ENCODE measurements at places on chromosomes 1 and 21.

DNA sequence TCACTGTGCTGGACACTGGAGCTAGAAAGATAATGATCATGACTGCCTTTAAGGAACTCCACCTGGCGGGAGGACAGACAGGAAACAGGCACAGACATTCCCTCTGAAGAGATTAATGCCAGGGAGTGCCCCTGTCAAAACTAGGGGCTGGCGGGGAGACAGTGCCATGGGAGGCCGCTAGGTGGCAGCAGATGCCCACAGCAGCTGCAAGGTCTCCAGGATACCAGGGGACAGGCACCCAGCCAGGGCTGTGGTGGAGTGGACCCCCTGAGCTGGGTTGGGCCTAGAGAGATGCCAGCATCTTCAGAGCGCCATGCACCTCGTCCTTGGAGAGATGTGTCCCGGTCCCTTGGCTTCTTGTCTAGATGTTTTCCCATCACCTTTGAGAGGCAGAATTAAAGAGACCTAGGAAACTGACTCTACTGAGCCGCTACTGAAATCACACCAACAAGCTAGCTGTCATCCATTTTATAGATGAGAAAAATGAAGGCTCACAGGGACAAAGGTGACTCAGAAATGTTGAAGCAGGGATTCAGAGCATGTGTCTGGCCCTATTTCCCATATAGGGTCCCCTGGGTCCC lies 3.6 kb downstream of the REN start:
- DNase-seq: peak; percentile 53

DNA sequence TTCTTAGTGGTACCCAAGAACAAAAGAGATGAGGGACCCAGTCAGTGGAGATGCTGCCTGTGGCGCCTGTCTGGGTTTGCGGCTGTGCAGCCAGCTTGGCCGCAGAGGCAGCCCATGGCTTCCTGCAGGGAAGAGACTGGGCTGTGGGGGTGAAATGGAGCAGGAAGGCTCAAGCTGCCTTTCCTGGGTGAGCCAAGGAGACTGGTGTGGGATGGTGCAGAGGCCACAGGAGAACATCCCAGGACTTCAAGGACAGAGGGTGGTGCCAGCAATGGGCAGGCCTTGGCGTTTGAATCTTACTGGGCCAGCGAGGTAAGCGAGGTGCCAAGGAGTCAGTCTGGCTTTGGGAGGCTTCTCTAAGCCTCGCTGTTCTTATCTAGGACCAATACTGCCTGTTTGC lies 26.4 kb downstream of the KCNA10 start:
- DNase-seq: no peak

GRCh38 chr21:37370152-37371040 lies 3.8 kb downstream of the DYRK1A start:
- peak; percentile 53 for DNase-seq

DNA sequence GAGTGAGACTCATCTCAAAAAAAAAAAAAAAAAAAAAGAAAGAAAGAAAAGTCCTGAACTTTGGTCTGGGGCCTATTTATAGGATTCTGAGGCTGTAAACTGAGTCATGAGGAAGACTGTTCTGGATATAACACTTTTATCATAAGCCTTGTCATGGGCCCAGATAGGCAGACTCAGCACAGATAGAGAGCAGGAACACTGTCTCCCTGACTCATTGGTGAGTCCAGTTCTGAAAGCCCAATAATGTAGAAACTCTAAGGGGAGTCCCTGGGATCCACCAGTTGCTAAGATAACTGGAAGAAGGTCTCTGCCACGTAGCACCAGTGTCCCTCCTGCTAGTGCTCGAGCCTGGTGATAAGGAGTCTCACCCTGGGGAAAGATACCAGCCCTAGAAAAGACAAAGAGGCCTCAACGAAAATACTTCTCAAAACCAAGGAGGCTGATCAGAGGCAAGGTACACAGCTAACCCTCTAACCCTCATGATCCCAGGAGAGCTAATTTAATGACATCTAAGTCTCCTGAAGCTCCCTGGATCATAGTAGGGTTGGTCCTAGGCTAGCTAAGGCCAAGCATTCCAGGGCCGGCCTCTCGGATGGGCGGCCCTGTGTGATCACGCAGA lies 43.5 kb downstream of the LPAR3 start:
- no peak for DNase-seq

DNA sequence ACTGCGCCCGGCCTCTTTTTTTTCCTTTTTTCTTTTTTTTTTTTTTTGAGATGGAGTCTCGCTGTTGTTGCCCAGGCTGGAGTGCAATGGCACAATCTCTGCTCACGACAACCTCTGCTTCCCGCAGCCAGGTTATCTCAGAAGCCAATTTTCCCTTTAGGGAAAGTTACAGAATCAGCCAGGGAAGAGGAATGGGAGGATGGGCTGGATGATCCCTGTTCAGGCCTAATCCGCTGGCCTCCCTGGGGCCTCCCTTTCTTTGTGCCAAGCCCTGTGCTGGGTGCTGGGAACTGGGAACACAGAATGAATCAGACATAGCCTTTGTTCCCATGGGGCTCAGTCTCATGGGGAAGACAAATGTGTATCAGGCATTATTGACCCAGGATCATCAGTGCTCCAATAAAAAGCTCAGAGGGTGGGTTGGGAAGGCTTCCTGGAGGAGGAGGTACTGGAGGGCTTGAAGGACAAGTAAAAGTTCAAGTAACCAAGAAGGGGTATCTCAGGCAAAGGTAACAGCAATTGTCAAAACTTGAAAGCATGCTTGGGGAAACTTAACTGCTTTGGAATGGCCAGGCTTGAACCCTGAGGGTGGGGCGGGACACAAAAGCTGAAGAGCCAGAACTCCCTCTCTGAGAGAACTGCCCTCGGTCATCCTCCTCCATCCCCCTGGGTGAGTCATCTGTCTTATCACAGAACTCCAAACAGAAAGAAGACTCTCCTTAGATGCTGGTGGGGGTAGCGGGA lies 14.3 kb downstream of the ECHDC2 start:
- DNase-seq: no peak

DNA sequence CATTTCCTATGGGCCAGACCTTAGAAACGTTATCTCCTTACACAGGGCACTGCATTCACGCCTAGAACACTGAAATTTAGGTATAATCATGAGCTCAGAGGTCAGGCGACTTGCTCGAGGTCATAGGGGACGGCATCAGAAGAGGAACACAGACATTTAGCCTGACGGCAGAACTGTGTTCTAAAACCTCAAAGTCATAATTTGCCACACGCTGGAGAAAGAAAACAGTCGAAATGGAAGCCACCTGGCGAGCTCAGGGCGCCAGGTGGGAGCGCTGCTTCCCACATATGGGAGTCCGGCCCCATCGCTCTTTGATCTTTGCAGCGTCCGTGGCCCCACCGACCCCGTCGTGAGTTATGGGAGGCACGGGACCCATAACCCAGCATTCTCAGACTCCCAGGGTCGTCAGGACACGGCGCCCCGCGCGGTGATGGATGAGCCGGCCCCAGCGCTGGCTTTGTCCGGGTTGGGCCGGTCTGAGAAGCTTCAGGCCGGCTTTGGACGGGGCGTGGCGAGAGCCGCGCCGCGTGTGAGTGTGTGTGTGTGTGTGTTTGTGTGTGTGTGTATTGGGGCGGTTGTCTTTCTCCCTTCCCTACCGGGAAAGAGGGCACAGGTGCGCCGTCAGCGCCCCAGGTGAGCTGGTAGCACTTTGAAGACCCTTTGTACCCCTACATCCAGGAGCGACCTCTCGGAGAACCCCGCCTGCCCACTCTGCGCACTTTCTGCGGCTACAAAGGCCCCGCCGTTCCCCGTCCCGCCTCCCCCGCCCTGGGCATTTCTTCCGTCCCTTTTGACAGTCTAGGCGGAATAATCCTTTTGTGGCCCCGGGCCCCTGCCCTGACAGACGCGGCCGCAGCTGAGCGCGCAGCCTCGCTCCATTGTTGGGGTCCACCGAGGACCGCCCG lies 861 bp upstream of the DRAXIN start:
- DNase-seq: no peak

GRCh38 chr1:177007437-177008161 lies 156.9 kb downstream of the ASTN1 start:
- DNase-seq: no peak

- DNase-seq: no peak
These were observed 6.8 kb downstream of the ATP5PO start for GRCh38 chr21:33908760-33909159.

GRCh38 chr1:42788021-42788420 lies 3.2 kb downstream of the TMEM269 start:
- DNase-seq: no peak

DNA sequence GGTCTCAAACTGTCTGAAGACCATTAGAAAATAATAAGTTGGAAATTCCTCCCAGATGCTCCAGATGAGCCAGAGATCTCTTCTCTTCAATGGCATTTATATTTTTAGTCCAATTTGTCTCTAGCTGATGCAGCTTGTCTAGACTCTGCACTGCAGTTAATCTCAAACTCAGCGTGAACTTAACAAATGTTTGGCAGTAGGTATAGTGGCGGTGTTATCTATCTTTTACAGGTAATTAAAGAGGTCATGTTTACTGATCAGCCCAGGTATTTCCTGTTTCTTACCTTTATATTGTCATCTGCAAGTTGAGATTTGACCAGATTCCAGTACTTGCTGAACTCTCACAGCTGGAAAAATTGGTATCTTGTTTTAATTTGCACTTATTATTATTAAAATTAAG lies 1024.5 kb upstream of the ADGRL2 start:
- no peak for DNase-seq

- no peak for DNase-seq
These were observed at the start of gene DNASE2B for GRCh38 chr1:84398175-84399155. DNASE2B (plus strand) TSS chr1:84398484; CDS start chr1:84398565, 81 bp downstream.

GRCh38 chr1:226466296-226466695 lies 58.4 kb upstream of the PARP1 start:
- DNase-seq: no peak

DNA sequence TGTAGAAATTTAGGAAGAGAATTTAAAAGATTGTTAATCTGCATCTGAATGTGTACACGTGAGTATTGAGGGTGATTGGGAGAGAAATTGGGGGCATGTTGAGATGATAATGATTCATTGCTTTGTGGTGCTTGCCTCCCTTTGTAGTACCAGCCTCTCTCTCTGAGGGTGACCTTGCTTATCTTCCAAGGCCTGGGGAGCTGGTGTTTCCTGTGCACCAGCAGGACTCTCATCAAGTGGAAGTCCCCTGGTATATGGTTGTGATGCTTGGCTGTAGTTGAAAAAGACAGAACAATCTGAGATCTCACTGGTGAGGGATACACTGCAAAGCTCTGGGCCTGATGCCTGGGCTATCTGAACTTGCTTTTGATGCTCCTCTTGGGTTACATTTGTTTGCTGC lies 4.0 kb downstream of the TCHHL1 start:
- DNase-seq: no peak
